ENCODE measurements at places on chromosomes 11 and 22.
A peak's percentile ranks its signal among the peaks of the same experiment; 100 is the strongest.

DNA sequence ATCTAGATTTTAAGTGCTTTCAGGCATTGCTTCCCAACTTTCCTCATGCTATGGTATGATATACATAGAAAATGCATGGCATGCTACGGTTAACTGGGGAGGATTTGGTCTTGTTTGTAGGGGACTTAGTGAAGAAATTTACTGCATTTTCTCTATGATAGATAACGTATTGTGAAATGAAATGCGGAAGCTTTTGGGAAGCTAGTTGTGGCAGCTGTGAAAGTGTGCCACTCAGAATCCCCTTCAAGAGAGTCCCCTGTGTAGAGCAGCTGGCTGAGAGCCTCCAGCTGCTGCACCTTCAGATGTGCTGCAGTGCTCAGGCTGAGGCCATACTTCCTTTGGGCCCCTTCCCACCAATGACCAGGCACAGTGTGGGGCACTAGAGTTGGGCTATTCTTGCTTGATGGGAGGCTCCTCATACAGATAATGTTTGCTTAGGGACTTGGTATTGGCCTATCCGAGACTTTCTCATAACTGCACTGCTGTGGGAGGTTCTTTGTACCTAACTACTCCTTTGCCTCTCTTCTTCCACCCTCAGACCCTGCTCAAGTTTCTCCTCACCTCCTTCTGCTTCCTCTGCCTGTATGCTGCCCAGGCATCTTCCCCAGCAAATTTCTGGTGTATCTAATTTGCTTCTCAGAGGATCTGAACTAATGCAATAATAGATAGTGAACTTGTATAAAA lies 67.3 kb downstream of the HIPK3 start:
- no peak for DNase-seq

GRCh38 chr11:82085493-82085892 lies 648.2 kb downstream of the FAM181B start:
- DNase-seq = no peak

GRCh38 chr11:65379698-65380459 lies 2.6 kb downstream of the SLC25A45 start:
- no peak for DNase-seq

DNA sequence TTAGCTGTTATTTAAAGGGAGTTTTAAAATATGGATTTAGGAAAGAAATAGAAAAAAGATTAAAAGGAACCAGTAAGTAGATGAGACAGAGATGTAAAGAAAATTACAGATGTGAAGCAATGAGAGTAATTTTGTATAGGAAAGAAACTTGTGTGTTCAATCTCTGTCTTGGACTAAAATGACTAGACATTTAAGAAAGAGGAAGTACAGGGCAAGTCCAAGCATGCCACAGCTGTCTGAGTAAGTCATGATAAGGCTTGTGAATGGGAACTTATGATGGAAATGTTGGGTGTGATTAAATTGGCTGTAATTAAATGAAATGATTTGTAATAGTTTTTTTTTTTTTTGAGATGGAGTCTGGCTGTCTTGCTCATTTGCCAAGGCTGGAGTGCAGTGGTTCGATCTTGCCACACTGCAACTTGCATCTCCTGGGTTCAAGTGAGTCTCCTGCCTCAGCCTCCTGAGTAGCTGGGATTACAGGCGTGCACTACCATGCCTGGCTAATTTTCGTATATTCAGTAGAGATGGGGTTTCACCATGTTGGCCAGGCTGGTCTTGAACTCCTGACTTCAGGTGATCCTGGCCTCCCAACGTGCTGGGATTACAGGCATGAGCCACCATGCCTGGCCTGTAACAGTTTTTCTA lies 5.9 kb upstream of the ACY3 start:
- DNase-seq = no peak

- DNase-seq = no peak
These were observed 517.4 kb downstream of the TMEM135 start for GRCh38 chr11:87555101-87555500.

GRCh38 chr22:44012162-44012561 lies 11.9 kb upstream of the PARVB start:
- no peak for DNase-seq

GRCh38 chr11:63831326-63831725 lies 7.6 kb upstream of the MARK2 start:
- DNase-seq = no peak

DNA sequence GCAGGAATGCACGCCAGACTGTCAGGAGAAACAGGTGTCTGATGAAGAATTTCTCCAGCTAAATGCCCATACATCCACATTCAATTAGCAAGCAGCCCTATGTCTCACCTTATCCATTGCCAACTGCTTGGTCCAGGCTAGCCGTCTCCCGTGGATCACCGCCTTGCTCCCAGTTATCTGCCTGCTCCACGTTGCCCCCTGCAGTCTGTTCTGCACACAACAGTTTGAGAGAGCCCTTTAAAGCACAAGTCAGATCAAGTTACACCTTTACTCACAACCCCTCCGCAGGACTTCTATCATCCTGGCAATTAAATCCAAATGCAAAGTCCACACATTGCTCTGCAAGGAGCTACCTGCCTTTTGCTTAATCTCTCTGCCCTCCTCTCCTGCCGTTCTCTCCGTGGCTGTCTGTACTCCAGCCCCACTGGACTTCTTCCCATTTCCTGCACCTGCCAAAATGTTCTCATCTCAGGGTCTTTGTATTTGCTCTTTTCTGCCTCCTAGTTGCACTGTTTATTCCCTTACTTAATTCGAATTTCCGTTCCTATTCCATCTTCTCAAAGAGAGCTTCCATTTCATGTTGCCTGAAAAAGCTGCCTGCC lies 185.3 kb upstream of the LARGE1 start:
- DNase-seq = no peak

- peak; percentile 15 for DNase-seq
These were observed 4.9 kb upstream of the TTLL1 start for GRCh38 chr22:43094085-43094484.

DNA sequence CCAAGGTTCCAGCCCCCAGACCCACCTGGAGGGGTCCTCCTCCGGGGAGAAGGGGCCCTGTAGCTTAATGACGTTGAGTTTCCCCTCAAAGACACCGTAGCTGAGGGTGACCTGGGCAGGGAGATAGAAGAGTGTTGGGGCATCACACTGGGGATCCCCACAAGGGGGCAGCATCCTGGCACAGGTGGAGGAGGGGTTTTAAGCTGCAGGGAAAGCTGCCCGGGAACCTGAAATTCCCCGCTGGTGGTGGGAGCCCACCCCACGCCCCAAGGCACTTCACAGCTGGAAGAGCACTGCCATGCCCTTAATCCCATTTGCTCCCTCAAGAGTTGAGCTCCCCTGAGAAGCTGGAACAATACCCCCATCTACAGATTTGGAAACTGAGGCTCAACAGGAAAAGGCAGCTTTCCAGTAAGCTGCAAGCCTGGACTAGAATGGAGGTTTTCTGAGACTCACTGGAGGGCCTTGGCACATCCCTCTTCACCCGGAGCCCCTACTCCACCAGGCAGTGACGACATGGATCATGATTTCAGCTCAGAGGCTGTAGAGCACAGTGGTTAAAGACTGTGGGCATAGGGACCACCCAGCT lies 13.7 kb downstream of the MFNG start:
- peak; percentile 38 for DNase-seq

DNA sequence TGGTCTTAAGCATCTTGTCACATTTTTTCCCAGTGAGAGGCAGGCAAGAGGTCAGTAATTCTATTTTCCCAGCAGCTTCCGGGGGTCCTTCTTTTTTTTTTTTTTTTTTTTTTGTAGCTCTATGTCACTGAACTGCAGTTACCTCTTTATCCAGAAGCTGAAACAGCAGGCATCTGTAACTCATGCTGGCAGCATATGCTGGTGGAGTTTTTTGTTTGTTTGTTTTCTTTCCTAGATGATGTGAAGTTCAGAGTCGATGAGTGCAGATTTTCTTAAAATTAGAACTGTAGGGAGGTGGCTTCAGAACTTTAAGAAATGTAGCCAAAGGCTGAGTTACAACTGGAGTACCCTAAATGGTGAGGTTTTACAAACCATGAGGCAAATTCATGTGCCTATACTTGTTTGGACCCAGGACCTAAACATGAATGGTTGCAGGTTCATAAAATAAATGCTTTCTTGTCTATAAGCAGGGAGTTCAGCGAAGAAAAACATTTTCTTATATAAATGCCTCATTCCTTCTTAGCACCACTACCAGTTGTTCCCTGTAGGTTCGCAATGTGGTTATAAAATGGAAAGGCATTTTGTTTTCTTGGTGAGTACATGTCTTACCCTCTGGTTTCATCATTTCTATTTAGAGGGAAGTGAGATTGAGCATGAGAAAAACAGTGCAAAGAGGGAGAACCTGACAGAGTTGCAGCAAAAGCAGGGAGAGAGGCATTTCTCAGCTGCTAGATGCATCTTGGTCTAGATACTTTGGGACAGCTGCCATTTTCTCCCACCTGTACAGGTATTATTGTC lies 84.0 kb downstream of the TRIM44 start:
- peak; percentile 47 for DNase-seq

GRCh38 chr11:128627666-128628324 lies 40.4 kb upstream of the ETS1 start:
- no peak for DNase-seq

DNA sequence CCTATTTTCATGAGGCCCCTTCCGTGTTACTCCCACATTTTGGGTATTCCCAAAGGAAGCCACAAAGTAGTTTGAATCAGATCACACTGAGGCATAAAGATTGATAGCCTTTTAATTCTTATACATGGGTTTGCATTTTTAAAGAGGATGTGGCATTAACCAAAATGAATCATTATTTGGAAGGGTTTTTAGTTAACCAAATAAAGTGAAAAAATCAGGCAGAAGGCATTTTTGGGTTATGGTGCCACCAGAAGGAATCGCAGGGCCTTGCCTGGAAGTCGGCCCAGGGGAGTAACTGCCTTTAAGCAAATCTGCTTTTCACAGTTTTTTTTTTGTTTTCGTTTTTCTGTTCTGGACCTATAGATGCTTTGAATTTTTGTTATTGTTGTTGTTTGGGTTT lies 55.4 kb downstream of the HSD17B12 start:
- peak; percentile 47 for DNase-seq

DNA sequence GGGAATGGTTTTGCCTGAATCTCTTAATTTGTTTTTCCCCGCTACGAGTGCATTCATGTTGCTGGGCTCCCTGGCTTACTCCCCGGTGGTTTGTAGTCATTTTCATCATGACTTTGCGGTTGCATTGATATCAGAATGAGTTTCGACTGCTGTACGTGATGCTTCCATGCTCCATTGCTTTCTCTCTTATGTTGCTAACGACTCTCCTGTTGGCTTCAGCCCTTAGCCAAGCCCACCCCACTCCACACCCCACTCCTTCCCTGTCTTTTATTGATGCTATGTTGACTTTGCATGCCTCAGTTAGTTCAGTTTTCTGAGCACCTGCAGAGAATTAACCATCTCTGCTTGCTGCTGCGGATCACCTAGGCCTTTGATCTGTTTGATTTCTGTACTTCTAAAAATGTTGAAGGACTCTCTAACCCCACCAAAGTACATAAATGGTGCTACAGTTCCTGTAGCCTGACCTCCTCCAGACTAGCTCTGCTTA lies 65.3 kb downstream of the ARFGAP2 start:
- DNase-seq = no peak

DNA sequence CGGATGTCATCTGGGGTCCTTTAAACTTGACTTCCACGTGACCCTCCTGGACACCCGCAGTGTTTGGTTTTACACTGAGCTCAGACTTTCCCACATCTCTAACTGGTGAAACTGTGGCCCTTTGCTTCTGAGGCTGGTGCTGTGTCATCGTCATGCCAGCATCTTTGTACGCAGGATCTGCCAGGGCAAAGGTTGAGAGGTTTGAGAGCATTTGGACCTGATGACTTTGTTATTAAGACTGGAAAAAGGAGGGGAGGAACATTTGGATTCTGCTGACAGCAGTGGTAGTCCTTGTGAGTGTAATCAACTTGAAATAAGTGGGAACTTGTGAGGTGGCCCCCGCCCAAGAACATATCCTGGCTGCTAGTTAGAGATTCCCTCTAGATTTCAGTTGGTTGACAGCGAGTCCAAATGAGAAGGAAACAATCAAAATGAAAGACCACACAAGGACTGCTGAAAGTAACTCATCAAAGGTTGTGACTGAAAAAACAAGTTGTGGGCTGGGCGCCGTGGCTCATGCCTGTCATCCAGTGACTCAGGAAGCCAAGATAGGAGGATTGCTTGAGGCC lies 102.5 kb downstream of the KIAA1671 start:
- DNase-seq = no peak

- no peak for DNase-seq
These were observed 28.7 kb upstream of the RTL6 start for GRCh38 chr22:44526779-44527126.

- no peak for DNase-seq
These were observed 172.6 kb upstream of the SEZ6L start for GRCh38 chr22:25996669-25997068.

- DNase-seq = peak; percentile 46
These were observed 3.0 kb downstream of the YWHAH start for GRCh38 chr22:31947296-31947695.

DNA sequence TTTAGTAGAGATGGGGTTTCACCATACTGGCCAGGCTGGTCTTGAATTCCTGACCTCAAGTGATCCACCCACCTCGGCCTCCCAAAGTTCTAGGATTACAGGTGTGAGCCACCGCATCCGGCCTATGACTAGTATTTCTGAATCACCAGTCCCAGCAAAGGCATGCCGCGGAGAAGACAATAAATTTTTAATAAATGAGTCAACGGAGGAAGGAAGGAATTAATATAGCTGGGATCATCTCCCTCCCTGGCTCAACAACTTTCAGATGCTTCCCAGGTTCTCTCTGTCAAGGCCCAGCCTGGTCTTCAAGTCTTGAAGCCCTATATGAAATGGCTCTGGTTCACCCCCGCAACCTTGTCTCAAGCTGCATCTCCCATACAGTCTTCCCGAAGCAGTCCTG lies 45.7 kb downstream of the CYTH4 start:
- peak; percentile 72 for DNase-seq

- no peak for DNase-seq
These were observed 9.4 kb downstream of the DRAP1 start for GRCh38 chr11:65928667-65929066.

- DNase-seq = no peak
These were observed 326.3 kb downstream of the GRM5 start for GRCh38 chr11:88739524-88739923.

DNA sequence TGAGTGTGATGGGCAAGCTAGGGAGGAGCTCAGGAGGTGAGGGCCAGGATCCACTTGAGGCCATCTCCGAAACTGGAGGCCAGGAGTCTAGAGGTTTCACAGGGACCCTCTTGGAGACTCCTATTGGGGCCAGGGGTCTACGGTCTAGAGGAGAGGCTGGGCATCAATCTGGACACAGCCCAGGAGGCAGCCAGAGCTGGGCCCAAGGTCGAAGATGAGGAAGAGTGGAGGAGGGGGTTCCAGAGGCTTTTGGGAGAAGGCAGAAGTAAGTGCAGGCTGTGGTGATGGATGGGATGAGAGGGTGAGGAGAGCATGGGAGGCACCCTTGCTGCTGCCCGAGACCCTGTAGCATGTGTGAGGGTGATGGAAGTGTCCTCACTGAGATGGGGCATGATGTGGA lies 56.6 kb downstream of the LRRC32 start:
- no peak for DNase-seq

GRCh38 chr22:17074648-17075002 lies 10.2 kb upstream of the IL17RA start:
- DNase-seq = no peak

- DNase-seq = no peak
These were observed 7.9 kb upstream of the KCNQ1OT1 start for GRCh38 chr11:2707736-2708135.

GRCh38 chr11:57290288-57290687 lies 34.5 kb downstream of the TNKS1BP1 start:
- peak; percentile 49 for DNase-seq

Data from myocyte (in vitro differentiated cells).